ENCODE measurements at places on chromosomes 2 and 18.

- H3K4me1 ChIP-seq: peaks cover 17% of the 10 kb centered on the region
- H3K27ac ChIP-seq: no peak overlapping the region
- no peak overlapping the region for H3K4me3 ChIP-seq
Observed at GRCh38 chr2:207093234-207093633, 72.5 kb downstream of the KLF7 start.

- no peak overlapping the region for H3K4me3 ChIP-seq
- H3K27ac ChIP-seq: no peak overlapping the region
- H3K4me1 ChIP-seq: no peaks in the 10 kb centered on the region
- DNase-seq: no peak
- H3K27me3 ChIP-seq: no peaks in the 10 kb centered on the region
Observed at GRCh38 chr2:152453129-152453911, 118.3 kb downstream of the FMNL2 start.

DNA sequence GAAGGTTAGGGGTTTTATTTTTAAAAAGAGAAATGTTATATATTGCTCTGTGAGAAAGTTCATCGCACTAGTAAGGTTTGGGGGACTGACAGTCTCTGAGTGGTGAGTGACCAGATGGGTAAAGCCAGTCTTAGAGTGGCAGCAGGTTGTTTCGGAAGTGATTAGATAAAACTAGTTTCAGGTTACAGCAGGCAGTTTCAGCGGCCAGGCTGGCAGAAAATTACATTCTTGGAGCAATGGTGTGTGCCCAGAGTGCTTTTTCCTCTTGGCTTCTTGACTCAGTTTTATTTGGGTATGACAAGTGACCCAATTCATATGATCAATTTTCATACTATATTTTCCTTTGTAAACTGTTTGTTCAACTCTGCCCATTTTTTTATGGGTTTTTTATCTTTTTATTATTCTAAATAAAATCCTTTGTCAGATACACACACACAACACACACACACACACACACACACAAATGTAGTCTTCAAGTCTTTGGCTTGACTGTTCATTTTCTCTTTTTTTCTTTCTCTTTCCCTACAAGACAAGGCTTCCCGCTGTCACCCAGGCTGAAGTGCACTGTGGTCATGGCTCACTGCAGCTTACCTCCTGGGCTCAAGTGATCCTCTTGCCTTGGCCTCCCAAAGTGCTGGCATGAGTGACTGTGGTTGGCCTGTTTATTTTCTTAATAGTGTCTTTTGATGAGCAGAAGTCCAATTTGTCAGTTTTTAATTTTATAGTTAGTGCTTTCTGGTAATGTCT is 30.9 kb downstream of the RALBP1 start:
- no peak for DNase-seq
- H3K27ac ChIP-seq: no peak overlapping the region
- peaks cover 27% of the 10 kb centered on the region for H3K4me1 ChIP-seq
- no peaks in the 10 kb centered on the region for H3K36me3 ChIP-seq

DNA sequence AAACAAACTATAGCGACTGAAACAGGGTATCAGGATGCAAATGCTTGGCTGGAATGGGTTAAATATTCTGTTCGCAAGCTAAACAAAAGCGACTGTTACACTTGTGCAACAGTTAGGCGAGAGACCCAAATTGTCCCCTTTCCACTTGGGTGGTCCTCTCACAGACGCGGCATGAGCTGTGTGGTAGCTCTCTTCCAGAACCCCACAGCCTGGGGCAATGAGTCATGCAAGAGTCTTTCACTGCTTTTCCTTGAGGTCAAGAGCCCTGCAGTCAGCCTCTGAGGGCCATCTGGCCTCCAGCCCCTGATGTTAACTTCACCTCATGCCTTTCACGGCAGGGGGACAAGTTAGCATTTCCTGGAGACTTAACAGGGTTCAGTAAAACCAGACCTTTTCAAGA is 25.7 kb downstream of the SULT1C4 start:
- no peaks in the 10 kb centered on the region for H3K27me3 ChIP-seq
- H3K36me3 ChIP-seq: no peaks in the 10 kb centered on the region
- no peak overlapping the region for H3K4me3 ChIP-seq
- no peak overlapping the region for H3K27ac ChIP-seq

- H3K4me3 ChIP-seq: no peak overlapping the region
- no peaks in the 10 kb centered on the region for H3K27me3 ChIP-seq
- no peak overlapping the region for H3K27ac ChIP-seq
- no peak for DNase-seq
- H3K36me3 ChIP-seq: no peaks in the 10 kb centered on the region
Observed at GRCh38 chr2:104703669-104704068, 150.2 kb upstream of the POU3F3 start.

- no peak overlapping the region for H3K27ac ChIP-seq
- no peaks in the 10 kb centered on the region for H3K27me3 ChIP-seq
Observed at GRCh38 chr2:205865905-205866441, 183.7 kb downstream of the NRP2 start.

DNA sequence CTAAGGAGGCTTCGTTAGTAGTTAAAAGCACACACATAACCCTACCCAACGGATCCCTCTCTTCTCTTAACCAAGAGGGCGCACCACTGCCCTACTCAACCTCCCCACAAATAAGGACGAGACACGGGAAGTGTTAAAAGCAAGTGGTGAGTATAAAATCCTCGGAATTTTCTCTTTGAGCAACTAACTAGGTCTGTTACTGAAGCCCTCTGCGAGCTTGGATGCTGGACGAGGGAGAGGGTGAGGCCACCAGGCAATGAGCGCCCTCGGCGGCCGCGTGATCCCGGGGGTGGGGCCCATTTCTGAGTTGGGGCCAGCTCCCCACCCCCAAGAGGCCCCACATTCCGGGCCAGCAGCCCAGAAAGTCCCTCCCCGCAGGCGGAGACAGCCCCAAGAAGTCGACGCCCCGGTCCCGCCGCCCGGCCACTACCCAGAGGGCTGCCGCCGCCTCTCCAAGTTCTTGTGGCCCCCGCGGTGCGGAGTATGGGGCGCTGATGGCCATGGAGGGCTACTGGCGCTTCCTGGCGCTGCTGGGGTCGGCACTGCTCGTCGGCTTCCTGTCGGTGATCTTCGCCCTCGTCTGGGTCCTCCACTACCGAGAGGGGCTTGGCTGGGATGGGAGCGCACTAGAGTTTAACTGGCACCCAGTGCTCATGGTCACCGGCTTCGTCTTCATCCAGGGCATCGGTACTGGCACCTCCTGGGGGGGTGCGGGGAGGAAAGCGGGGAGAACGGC is at the start of gene CYBRD1:
Gene CYBRD1 (plus strand): TSS at position 423 of the 736 bp plus-strand sequence. CDS start 72 bp downstream, at position 495.
- no peak for DNase-seq
- no peaks in the 10 kb centered on the region for H3K27me3 ChIP-seq
- H3K4me3 ChIP-seq: peak within 1 kb of the TSS; percentile 56
- H3K4me1 ChIP-seq: peaks cover 30% of the 10 kb centered on the region

Measured in vagina (tissue), 2 donors.